Glomerular endothelial cell (primary cell): ENCODE measurements at places on chromosomes 3 and 15.

DNA sequence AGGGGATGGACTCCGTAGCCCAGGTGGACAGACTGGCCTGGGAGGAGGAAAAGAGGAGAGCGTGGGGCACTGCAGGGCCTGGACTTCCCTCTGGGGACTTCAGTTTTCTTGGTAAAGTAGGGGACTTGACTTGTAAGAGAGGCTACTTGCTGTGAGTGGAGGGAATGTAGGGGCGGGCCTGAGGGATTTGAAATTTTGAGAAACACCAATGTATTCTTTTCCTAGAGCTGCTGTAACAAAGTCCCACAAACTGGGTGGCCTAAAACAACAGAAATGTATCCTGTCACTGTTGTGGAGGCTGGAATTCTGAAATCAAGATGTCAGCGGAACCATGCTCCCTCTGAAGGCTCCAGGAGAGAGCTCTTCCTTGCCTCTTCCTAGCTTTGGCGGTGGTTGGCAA lies 5.8 kb upstream of the HEG1 start:
- DNase-seq: no peak

DNA sequence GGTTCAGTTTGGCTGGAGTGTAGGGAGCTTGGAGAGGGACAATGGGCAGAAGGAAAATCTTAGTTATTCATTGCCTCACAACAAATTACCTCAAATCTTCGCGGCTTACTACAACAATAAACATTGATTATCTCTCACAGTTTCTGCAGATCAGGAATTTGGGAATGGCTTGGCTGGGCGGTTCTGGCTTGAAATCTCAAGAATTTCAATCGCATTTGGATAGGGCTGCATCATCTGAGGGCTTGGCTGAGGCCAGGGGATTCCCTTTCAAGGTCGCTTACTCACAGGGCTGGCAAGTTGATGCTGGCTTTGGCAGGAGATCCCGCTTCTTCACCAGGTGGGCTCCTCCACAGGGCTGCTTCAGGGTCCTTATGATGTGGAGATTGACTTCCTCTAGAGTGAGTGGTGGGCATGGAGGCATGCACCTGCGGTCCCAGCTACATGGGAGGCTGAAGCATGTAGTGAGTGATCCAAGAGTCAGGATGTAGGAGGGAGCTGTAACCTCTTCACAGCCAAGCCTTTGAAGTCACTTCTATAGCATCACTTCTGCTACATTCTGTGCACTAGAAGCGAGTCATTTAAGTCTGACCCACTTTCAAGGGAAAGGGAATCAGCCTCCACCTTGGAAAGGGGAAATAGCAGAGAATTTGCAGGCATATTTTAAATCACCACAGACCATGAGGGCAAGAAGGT lies 63.1 kb downstream of the CDC25A start:
- no peak for DNase-seq

- DNase-seq: no peak
Observed at GRCh38 chr15:73048624-73049295, 3.5 kb upstream of the NEO1 start.

DNA sequence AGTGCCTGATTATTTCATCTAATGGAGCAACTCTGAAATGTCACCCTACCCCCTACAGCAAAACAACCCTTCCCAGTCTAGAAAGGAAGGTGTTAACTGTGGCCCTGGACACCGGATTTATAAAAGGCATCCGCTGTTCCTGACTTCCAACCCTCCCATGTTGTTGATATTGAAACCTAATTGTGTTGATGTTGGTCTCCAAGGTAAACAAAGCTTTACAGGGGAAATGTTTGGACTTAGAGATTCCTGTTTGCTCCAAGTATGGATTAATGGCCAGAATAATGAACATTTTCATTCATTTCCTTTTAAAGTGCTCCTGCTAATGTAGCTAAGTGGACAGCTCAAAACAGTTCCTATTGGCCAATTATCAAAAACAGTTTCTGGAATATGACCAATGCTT lies 19.4 kb upstream of the LMCD1 start:
- no peak for DNase-seq

GRCh38 chr3:142174559-142174958 lies 25.2 kb upstream of the TFDP2 start:
- DNase-seq: no peak

DNA sequence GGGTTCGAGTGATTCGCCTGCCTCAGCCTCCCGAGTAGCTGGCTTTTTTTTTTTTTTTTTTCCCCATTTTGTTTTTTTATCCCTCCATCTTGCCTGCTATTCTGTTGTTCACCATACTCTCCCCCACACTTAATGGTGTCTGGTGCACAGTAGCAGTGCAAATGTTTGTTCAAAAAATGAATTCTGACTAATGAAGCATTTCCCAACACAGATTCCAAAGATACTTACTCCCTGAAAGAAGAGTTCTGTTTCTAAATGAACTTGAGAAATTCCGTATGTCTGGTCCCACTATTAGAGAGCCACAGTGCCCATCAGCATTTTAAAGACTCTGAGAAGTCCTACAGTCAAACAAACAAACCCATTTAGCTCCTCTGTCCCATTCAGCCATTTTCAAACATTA lies 9.5 kb downstream of the EDEM1 start:
- no peak for DNase-seq

DNA sequence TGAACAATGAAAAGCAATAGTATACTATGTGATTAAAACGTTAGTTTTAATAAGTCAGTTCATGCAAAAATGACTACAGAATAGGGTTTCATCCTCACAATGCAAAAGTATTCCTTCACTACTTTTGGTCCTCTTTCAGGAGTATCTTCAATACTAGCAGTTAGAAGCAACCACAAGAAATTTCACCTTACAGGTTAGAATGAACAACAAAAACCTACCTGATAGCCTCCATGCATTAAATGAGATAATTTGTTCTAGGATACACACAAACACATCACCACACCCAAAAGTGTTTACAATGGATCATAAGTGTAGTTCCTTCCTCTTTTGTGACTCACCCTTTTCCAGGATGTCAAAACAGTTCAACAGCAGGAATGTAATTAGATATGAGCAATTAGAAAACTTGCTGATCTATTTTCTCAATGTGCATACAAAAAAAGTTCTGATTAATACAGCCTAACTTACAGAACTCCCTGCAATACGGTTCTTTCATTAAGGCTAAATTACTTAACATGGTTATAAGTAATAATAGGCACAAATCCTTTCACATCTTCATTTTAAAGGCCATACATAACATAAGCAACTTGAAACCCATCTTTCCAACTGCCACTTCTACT lies 21.6 kb downstream of the UACA start:
- no peak for DNase-seq

GRCh38 chr15:77541421-77542181 lies 91.1 kb downstream of the LINGO1 start:
- DNase-seq: no peak

GRCh38 chr15:79673416-79674123 lies 223.2 kb downstream of the MTHFS start:
- DNase-seq: no peak

DNA sequence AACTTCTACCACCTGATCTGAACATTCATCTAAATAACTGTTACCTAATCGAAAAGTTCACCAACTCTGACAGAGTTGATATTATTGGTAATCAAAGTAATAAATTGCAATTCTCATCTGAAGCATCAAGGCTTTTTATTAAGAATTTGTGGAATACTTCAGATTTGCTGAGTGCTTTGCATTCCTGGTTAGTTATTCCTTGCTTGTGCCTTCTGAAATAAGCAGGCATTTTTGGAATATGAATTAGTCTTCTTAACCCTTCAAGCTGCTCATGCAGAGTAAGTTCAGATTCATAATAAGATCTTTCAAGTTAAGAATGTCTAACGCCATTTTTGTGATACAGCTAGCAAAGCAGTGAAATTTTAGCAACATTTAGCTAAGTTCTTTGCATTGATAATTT lies 188.5 kb downstream of the ALCAM start:
- no peak for DNase-seq
